ENCODE measurements at places on chromosomes 1 and 21.

GRCh38 chr1:15153184-15153841 lies at the start of gene TMEM51:
TMEM51 (plus strand) TSS chr1:15153747; CDS start chr1:15215088, 61,341 bp downstream.
- DNase-seq = peak; percentile 93

DNA sequence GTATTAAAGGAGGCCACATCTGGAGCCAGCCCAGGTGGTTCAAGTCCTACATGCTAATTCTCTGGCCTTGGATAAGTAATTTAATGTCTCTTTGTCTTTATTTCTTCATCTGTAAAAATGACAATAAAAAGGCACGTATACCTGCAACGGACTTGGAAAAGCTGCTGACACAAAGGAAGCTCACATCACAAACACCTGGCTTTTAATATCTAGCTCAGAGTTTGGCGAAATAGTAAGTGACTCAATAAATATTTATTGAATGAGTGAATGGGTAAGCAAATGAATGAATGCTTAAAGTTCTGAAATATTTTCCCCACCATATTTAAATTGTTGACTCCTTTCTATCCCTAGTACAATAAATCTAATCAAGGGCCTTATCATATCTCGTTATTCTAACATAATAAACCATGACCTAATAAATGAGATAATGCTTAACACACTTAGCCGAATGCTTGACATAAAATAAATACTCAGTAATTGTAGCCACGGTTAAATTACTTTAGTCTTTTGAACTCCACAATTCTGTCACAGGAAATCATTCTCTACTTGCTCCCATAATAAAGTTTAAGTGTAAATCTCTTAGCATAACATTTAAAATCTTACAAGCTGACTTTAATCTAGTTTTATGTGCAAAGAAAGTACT lies 74.7 kb upstream of the PALMD start:
- no peak for DNase-seq

DNA sequence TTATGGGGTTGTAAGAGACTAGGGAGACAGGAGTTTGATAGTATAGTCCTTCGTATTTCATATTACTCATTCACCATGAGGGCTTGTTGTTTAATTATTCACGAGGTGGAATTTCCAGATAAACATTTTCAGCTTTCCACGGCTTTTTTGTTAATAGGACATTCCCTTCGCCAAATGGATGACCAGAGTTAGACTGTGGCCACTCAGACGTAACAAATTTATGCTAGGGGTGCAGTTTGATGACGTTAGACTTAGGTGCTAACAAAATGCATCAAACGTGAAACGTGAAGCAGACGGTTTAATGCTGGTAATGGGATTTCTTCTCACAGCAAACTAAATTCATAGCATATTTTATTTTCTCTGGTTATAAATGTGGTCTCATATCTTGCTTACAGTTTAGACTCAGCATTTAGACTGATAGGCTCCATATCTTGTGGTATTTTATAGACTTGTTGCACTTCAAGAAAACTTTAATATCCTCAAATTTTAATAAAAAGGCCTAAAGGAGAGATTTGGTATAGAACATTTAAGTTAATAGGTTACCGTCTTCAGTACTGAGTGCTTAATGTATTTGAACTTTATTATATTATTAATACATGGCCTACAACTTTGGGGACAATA lies 2.3 kb downstream of the DHX9 start:
- no peak for DNase-seq

- DNase-seq = no peak
These were observed 14.4 kb downstream of the S100A16 start for GRCh38 chr1:153598309-153599172.

- DNase-seq = no peak
These were observed 57.6 kb downstream of the TGFB2 start for GRCh38 chr1:218402786-218403120.

DNA sequence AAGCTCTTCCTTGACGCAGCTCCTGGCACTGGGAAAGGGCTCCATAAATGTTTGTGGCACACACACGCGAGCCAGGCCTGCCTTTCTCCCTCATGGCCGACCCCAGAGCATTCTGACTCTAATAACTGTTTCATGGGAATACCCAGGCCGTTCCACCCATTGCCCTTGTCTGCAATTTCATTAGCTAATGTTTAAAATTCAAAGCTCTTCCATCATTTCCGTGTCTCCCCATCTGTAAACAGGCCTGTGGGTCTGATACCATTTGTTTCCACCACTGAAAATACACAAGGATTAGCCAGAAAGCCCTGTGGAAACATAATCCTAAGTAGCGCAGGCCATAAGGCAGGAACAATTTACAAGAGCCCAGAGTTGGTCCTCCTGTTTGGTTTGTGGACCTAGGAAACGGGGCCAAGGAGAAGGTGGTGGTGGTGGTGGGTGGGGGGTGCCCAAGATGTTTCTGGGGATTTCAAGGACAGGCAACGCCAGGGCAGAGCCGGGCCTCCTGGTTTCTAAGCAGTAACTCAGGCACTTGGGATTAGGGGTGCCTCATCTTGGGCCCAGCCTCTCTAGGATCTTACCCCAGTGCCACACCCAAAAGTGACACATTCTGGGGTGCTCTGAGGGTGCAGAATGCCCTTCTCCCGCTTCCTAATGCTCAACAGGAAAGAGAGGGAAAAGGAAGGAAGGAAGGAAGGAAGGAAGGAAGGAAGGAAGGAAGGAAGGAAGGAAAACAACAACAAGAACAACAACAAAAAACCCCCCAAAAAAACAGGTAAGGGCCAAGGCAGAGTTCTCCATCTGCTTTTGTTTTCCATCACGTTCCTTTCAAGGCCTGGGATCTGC lies 79.4 kb downstream of the SSBP3 start:
- DNase-seq = no peak

GRCh38 chr1:21241771-21242581 lies 48.3 kb downstream of the ECE1 start:
- DNase-seq = no peak

- no peak for DNase-seq
These were observed 32.4 kb downstream of the SESN2 start for GRCh38 chr1:28291711-28292110.

GRCh38 chr1:5466487-5466886 lies 525.7 kb downstream of the NPHP4 start:
- no peak for DNase-seq

DNA sequence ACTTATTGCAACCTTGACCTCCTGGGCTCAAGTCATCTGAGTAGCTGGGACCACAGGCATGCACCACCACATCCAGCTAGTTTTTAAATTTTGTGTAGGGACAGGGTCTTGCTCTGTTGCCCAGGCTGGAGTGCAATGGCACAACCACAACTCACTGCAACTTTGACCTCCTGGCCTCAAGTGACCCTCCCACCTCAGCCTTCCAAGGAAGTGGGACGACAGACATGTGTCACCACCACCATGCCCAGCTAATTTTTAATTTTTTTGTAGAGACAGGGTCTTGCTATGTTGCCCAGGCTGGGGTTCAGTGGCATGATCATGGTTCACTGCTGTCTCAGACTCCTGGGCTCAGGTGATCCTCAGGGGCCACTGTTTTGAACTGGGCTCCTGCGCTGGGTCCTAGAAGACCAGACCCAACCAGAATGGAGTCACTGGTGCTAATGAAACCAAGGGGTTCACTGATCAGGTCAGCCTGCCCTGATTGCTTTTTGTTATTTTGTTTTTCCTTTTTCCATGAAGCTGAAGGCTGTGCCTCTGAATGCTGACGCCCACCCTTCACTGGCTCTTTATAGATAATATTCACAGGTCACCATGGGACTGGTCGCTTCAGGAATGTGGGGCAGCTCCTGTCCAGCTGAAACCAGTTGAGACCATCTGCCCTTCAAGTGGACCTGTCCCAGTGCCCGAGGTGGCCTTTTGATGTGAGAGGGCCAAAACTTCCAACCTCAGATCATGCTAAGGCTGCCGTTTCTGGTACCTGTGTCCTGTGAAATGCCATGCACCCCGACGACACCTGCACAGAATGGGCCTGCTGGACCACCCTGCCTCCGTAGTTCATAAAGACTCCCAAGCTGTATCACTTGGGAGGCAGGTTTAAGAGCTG lies 4.9 kb downstream of the TRIM17 start:
- no peak for DNase-seq

DNA sequence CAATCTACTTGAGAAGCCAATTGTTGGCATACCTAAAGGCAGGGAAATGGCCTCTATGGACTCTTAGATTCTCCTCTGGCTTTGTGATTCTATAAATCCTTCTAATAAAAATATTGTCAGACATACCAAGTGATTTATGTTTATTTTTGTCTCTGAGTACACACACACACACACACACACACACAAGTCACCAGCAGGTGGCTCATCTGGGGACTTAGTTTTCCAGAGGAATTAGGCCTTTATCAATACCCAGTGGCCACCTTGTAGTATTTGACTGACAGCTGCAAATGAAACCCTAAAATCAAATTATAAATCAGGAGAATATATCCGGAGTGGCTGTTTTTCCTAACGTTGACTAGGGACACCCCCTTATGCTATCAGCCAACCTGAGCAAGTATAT lies 258.5 kb downstream of the BRINP2 start:
- no peak for DNase-seq

DNA sequence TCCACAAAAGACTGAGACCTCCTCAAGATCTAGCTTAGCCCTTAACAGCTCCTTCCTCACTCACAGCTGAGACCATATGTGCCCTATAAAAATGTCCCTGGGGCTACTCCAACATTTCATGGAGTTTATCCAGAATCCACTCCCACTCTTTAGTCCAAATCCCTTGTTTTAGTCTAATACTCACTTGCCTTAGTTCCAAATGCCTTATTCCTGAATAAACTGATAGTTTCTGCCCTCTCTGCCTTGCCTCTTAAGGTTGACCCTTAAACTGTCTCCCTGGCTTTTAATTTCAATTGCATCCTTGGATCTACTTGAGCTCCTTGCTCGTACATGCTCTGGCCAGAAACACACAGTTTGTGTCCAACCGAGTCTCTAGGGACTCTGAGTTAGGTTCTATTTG lies 47.3 kb upstream of the LYPLAL1 start:
- DNase-seq = peak; percentile 47

- DNase-seq = no peak
These were observed 16.0 kb downstream of the SLC9A1 start for GRCh38 chr1:27138927-27139326.

- DNase-seq = no peak
These were observed 1.1 kb downstream of the THEM4 start for GRCh38 chr1:151908228-151908691.

- DNase-seq = peak; percentile 65
These were observed 29.4 kb downstream of the FRRS1 start for GRCh38 chr1:99737016-99737415.

DNA sequence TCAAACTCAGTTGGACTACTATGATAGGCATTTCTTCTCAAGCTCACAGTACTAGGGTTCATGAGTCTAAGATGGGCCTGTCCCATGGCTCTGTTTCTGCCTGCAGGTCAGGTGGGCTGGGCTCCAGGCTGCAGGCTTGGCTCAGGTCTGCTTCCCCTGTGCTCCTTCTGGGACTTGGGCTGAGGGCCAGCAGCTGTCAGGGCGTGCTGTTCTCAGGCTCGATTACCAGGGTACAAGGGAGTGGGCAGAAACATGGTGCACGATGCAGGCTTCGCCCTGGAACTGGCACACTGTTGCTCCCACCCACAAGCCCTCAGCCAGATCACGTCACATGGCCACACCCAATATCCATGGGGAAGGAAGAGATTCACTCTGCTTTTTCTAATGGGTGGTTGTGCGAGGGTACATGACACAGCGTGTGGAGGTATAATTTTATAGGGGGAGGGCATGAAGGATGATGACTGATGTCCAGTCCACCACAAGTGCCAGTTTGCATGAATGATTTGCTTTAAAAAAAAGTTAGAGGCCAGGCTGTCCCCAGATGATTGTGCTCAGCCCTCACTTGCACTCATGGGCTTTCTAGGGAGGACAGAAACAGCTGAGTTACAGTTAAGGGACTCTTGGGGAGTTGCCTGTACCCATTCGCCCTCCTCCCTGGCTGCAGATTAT lies 118.0 kb downstream of the ACTL8 start:
- no peak for DNase-seq
